ENCODE measurements at places on chromosomes 4 and X.

DNA sequence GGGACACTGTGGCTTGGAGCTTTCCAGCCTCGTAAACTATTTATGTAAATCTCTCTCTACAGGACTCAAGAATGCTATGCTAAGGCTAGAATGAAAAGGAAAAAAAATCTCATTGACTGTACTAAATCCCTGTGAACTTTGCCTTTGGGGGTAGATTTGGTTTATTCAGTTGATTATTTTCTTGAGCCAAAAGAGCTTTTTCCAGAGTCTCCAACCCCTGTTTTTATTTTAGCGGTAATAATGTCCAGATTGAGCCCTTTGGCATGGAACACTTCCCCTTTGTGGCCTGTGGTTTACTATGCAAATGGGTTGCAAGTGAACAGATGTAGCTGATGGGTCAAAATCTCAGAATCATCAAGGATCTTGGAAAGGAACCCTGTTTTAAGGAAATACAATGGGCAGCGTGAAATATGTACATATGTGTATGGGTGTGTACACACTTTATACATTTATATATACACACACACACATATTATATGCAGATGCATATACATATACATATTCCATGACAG lies 72.9 kb downstream of the FAM9B start:
- DNase-seq, result no peak

- DNase-seq, result no peak
These were observed 115.1 kb downstream of the FRYL start for GRCh38 chr4:48664938-48665337.

DNA sequence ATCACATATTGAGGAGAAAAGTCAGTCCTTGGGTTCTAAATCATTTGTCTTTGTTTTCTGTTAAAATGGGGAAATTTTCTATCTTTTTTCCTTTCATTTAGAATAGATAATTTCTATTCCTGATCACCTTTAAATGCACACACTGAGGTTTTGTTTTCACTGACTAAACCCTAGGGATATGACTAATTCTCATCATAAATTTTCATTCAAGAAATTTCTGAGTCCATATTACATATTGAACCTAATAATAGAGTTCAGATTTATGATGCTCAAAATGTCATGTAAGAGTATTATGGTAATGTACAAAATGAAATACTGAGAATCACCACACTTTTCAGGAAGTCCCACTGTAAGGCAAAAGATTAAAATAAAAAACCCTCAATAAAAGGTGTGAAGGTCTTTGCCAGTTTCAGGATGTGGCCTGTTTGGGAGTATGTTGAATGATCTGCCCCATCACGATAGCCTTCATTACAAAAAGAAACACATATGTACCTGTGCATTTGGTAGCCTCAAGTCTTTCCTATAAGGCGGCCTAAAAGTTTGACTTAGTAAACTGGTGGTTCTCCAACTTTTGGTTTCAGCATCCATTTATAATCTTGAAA lies 49.4 kb downstream of the LEF1 start:
- no peak for DNase-seq

GRCh38 chrX:68647156-68647957 lies at the start of gene STARD8:
Gene STARD8 (plus strand): TSS chrX:68647666. CDS start chrX:68647883, 217 bp downstream.
- no peak for DNase-seq

GRCh38 chr4:101141230-101141629 lies 206.1 kb downstream of the PPP3CA start:
- DNase-seq, result no peak

GRCh38 chr4:122503214-122503613 lies 46.7 kb upstream of the IL2 start:
- no peak for DNase-seq

- DNase-seq, result no peak
These were observed 134.8 kb upstream of the PPARGC1A start for GRCh38 chr4:24024605-24025004.

- DNase-seq, result no peak
These were observed 18.9 kb upstream of the ABLIM2 start for GRCh38 chr4:8177552-8177951.

GRCh38 chrX:65821721-65822496 lies 154.5 kb downstream of the MSN start:
- DNase-seq, result peak; percentile 2

DNA sequence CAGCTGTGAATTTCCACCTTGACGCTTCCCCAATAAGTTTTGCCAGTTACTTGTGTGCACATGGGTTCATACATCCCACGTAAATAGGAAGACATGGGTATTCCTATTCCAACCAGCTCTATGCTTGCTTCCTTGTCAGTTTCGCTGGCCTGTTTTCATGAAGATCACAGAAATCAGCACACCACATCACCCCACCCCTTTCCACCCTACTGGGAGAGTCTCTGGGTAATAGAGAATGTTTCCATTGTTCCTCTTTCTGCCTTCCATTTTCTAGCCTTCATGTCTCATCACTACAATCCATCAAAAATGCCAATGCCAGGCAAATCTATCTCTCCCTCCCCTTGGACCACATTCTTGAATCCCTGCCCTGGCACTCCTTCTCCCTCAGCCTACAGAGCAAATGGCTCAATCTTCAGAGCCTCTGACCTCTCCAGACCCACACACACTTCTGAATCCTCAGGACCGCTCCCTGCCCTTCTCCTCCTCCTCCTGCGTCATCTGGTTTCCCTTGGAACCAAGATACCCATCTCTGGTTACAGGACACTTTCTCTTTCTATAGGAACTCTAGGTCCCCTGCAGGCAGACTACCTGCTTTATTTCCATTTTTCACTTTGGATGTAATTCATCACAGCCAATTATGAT lies 323.3 kb downstream of the DHX15 start:
- no peak for DNase-seq

GRCh38 chrX:11319806-11320520 lies 26.8 kb downstream of the AMELX start:
- DNase-seq, result no peak

DNA sequence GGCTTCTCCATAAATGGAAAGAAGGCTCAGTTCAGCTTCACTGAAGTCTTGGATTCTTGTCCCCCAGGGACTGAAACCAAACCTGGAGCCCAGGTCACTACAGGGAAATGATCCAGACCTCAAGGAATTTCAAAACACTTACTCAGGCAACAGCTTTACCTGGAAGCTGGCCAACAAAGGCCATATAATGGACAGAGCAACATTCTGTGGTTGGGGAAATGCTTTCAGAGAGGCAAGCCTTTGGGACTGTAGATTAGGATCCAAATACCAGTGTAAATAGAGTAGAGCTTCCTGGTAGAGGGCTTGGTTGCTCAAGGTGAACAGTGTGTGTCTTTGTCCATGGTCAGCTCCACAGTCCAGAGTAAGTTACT lies 57.0 kb upstream of the PROM1 start:
- DNase-seq, result no peak

DNA sequence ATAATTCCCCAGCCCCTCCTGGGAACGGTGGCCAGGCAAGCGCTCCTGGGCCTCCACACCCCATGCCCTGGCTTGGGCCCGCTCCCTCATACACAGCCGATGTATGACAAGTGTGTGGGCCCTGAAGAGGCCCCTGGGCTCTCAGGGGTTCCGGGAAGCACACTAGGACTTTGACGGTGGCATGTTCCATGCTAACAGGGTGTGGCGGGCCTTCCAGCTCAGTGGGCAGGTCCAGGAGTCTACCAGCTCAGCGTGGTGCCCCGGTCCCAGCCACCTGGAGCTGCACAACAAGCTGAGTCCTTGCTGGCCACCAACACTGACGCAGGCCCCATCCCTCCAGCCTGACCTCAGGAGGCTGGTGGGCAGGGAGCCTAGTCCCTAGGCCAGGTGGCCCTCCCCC lies 24.4 kb upstream of the HMX1 start:
- no peak for DNase-seq

DNA sequence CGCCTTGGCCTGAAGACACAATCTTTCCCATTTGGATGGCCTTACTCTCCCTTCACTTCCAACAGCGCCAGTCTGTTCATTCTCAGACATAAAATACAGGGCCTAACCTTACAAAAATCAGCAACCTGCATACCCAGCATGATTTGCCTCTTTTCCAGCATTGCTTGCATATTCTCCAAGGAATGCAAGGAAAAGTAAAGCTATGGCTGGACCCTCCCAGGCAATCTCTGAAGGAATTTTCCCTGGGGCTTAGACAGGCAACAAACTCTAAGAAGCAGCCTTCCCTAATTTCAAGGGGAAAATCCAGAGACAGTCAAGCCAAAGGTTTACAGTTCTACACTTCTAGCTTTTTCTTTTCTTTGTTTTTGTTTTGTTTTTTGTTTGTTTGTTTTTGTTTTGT lies 3.6 kb downstream of the DCTD start:
- DNase-seq, result no peak

GRCh38 chr4:164956766-164957643 lies 20.5 kb downstream of the TRIM61 start:
- DNase-seq, result peak; percentile 61

GRCh38 chr4:157165935-157166610 lies 54.5 kb upstream of the GRIA2 start:
- no peak for DNase-seq

DNA sequence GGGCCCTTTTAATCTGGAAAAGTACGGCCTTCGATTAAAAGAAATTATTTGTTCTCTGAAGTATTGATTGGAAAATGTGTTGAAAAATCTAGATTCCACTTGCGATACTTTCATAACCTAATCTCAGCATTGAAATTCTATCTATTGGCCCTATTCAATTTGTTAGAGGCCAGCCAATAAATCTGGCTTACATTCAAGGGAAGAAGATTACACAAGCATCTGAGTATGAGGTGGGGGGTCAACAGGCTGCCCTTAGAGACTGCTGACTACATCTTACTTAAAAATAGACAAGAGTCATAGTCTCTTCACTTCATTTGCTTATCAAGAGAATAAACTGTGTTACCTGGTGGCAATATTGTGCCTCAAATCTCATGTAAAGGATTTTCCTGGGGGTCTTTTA lies 248.0 kb upstream of the KCNIP4 start:
- DNase-seq, result no peak

DNA sequence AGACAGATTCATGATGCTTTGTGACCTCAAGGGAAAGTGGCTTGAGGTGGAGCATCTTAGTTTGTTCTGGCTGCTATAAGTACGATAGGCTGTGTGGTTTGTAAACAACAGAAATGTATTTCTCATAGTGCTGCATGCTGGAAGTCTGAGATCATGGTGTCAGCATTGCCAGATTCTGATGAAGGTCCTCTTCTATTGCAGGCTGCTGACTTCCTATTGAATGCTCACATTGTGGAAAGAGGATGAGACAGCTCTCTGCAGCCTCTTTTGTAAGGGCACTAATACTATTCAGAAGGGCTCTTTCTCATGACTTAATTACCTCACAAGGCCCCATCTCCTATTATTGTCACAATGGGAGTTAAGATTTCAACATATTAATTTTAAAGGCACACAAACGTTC lies 1674.0 kb upstream of the PCDH7 start:
- no peak for DNase-seq

- no peak for DNase-seq
These were observed 40.9 kb downstream of the TSPAN5 start for GRCh38 chr4:98617358-98618047.

GRCh38 chrX:13837290-13837745 lies 20.4 kb upstream of the GPM6B start:
- DNase-seq, result no peak

DNA sequence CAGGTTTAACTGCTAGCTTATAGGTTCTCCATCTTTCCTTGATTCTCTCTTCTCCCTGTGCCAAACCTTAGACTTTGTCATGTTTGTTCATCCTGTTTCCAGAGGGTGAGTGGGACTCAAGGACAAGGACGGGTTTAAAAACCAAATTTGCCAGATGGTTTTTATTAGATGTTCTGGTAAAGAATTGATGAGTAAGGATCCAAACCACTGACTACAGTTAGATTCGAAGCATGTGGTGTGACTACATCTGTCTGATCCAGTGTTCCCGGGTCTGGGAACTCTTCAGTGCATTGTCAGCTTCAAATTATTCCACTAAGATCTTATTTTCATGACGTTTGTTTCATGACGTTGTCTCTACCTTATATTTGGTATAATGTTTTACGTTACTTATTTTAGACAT lies 37.5 kb downstream of the MTMR1 start:
- DNase-seq, result no peak

- DNase-seq, result no peak
These were observed 160.1 kb downstream of the STK32B start for GRCh38 chr4:5211282-5211839.

DNA sequence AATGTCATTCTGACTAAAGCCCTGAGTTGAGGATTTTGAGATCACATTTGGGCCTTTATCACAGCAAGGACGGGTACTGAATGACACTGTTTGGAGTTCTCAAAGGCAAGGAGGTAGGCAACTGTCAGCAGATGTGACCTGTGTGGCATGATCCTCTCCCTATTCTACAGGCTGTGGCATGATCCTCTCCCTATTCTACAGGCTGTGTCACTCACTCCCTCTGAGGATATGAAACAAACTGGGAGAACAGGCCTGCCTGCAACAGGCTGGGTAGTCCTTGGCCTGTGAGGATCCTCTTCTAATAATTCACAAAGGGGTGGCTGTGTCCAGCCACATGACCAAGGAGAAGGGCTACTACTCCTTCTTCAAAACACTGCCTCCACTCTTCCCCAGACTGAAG lies 14.9 kb upstream of the TCEANC start:
- no peak for DNase-seq

DNA sequence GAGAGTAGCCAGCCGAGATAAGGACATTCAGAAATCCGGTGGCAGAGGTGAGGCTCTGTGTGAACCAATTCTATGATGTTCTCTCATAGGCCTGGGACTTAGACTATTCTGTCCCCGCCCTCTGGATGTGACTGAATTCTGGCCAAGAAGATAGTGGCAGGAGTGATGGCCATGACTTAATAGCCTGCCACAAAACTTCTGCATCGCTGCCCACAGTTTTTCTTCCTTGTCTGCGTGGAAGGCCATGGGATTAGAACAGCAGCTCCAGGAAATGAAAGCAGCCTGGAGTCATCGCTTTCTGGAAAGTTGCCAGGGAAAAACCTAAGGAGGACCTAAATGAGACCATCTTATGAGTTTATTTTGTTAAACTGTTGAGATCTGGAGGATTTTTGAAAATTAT lies 134.7 kb downstream of the F11 start:
- no peak for DNase-seq

DNA sequence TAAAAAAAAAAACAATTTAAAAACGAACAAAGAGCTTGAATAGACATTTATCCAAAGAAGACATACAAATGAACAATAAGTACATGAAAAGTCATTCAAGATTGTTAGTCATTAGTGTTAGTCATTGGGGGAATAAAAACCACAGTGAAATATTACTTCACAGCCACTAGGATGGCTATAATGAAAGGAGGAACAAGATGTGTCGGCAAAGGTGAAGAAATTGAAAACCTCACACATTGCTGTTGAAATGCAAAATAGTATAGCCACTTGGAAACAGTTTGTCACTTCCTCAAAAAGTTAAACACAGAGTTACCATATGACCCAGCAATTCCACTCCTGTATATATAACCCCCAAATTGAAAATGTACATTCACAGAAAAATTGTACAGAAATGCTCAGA lies 45.2 kb upstream of the SLC39A8 start:
- DNase-seq, result no peak

All from stimulated activated CD4-positive, alpha-beta T cell treated with anti-CD3 and anti-CD28 coated beads, Interleukin-1b, Interleukin-23, amount 100 ng/mL, for 4 hours (primary cell).